ENCODE measurements at places on chromosomes 12 and 14. TPM values are rescaled to one million over a fixed set of nuclear protein-coding genes. Genes with fewer than 3 reads are reported as not detected.

DNA sequence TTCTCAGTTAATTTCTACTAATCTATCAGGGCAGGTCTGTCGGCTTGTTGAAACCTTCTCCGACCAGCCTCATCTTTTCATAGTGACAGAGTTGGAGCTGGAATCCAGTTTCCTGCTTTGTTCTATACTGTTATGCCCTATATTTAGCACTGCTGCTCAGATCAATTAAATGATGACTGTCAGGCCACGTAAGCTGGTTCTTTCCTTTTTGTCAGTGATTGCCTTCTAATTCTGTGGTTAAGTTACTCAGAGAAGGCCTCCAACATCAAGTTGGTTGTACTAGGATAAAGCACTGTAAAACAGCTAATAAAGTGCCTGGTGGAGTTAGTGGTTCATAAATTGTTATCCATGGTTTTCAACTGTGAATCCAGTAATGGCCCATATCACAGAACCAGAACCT lies 22.6 kb downstream of the DERA start:
- no peak overlapping the region for H3K4me3 ChIP-seq
- H3K27ac ChIP-seq = no peak overlapping the region
- no peak for DNase-seq
- no peaks in the 10 kb centered on the region for H3K27me3 ChIP-seq

Gene ZBTB39
- total RNA-seq = 8.6 TPM

Gene IAPP
- not detected for total RNA-seq

Gene GPRC5D
- total RNA-seq = not detected

Measured in CD4-positive, CD25-positive, alpha-beta regulatory T cell (primary cell).